ENCODE measurements at places on chromosomes 4 and X. TPM values are rescaled to one million over a fixed set of nuclear protein-coding genes. Genes with fewer than 3 reads are reported as not detected.

Gene H2BW2
- total RNA-seq = not detected

Gene SMR3B
- total RNA-seq = not detected

Gene MTNR1A
- not detected for total RNA-seq

Gene LIMCH1
- total RNA-seq = 68.0 TPM

Gene LNX1
- total RNA-seq = 4.7 TPM

Gene PCDH11X
- total RNA-seq = 0.60 TPM

Gene PCDH10
- 2.3 TPM for total RNA-seq

Gene GUCY1B1
- 26.8 TPM for total RNA-seq

Gene PCGF3
- 35.8 TPM for total RNA-seq

Gene RAB40AL
- 1.9 TPM for total RNA-seq

Gene CRLF2
- 0.33 TPM for total RNA-seq

Gene NAA11
- total RNA-seq = not detected

Gene NLRP2B
- total RNA-seq = not detected

Gene ADGRG2
- total RNA-seq = 1.0 TPM

Gene ZNF674
- 4.6 TPM for total RNA-seq

Gene MSX1
- total RNA-seq = 7.0 TPM

Gene FGG
- not detected for total RNA-seq

Gene BEX3
- total RNA-seq = 85.3 TPM

Gene PLAC8
- total RNA-seq = 4.6 TPM

Gene SPIN2A
- total RNA-seq = 1.4 TPM

Gene CD40LG
- not detected for total RNA-seq

Gene SERTM2
- 3.2 TPM for total RNA-seq

Gene CISD2
- 15.3 TPM for total RNA-seq

Gene MUC7
- not detected for total RNA-seq

Gene TMPRSS11B
- not detected for total RNA-seq

Gene RNF175
- 0.52 TPM for total RNA-seq

Gene CSAG2
- not detected for total RNA-seq

Gene MORF4L2
- 404 TPM for total RNA-seq

Gene PKD2
- 58.1 TPM for total RNA-seq

Gene BDH2
- 41.2 TPM for total RNA-seq

Gene ODAPH
- total RNA-seq = not detected

Gene REELD1
- total RNA-seq = not detected

Gene CXCL10
- total RNA-seq = 0.32 TPM

Gene CCDC149
- total RNA-seq = 30.9 TPM

Gene SUPT20HL1
- 0.69 TPM for total RNA-seq

Gene GAGE2A
- total RNA-seq = not detected

Gene TMEM154
- 1.5 TPM for total RNA-seq

Gene DUSP9
- not detected for total RNA-seq

Gene ABCG2
- 1.6 TPM for total RNA-seq

Gene NEUROG2
- not detected for total RNA-seq

Gene IBSP
- total RNA-seq = not detected

Gene UGT2B7
- not detected for total RNA-seq

Gene INTS6L
- 9.1 TPM for total RNA-seq

Gene SLC9B2
- total RNA-seq = 14.6 TPM

Gene GUCY1A1
- total RNA-seq = 108 TPM

Gene APLN
- 6.1 TPM for total RNA-seq

Gene GAGE12D
- total RNA-seq = not detected

Gene MID1
- total RNA-seq = 36.5 TPM

Gene USP26
- total RNA-seq = not detected

Gene MAGEE2
- total RNA-seq = not detected

Gene SLC9B1
- 1.1 TPM for total RNA-seq

Gene CSTF2
- 9.3 TPM for total RNA-seq

Gene TMEM271
- total RNA-seq = not detected

Data from posterior vena cava (tissue), 2 donors.